ENCODE measurements at places on chromosomes 16 and 17.

GRCh38 chr16:5619304-5619703 is 521.7 kb upstream of the EEF2KMT start:
- DNase-seq = no peak

- DNase-seq = peak; percentile 11
These were observed 10.6 kb upstream of the ENGASE start for GRCh38 chr17:79064026-79064425.

- DNase-seq = no peak
These were observed 138.9 kb downstream of the SEC14L1 start for GRCh38 chr17:77279448-77280303.

DNA sequence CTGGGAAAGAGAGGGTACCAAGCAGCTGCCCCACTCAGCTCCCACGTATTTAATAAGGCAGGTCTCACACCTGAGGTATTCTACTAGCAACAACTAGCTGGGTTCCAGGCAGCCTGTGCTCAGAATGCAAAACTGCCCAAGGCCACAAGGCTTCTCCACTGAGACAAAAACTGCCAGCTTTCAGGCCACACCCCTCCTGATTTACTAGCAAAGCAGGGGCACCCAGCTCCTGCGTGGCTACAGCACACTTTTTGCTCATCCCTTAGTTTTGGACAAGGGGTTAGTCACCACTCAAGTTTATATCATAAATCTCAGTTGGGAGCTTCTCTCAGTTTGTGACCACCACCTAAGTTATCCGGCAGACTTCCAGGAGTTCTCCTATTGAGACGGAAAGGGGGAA is 494.6 kb downstream of the CDH11 start:
- no peak for DNase-seq

- DNase-seq = peak; percentile 84
These were observed 5.1 kb downstream of the BAHCC1 start for GRCh38 chr17:81400154-81400977.

GRCh38 chr17:56754523-56755208 is 79.1 kb downstream of the C17orf67 start:
- no peak for DNase-seq

GRCh38 chr17:29664743-29665480 is 42.2 kb upstream of the CORO6 start:
- no peak for DNase-seq

GRCh38 chr16:84144209-84144858 is 643 bp downstream of the HSDL1 start:
- no peak for DNase-seq

- peak; percentile 28 for DNase-seq
These were observed 684.1 kb upstream of the C16orf82 start for GRCh38 chr16:26382586-26382985.

Data from right cardiac atrium (tissue), 5 donors.